ENCODE measurements at places on chromosomes 7 and 10. TPM values are rescaled to one million over a fixed set of nuclear protein-coding genes. Genes with fewer than 3 reads are reported as not detected.

The GDF10 gene
- not detected for total RNA-seq

The XPNPEP1 gene
- total RNA-seq = 196 TPM

The TCTN3 gene
- 28.6 TPM for total RNA-seq

The GPR15LG gene
- not detected for total RNA-seq

The CYP3A7 gene
- total RNA-seq = not detected

The OLAH gene
- total RNA-seq = 0.14 TPM

The TCERG1L gene
- total RNA-seq = not detected

The TAS2R41 gene
- not detected for total RNA-seq

The ELMO1 gene
- total RNA-seq = 33.7 TPM

The PRKAG2 gene
- 22.0 TPM for total RNA-seq

The PRSS37 gene
- not detected for total RNA-seq

The NPSR1 gene
- not detected for total RNA-seq

The GRID2IP gene
- 0.04 TPM for total RNA-seq

The VWDE gene
- total RNA-seq = 0.07 TPM

The CALHM1 gene
- total RNA-seq = not detected

The TDRD1 gene
- not detected for total RNA-seq

The FBXO24 gene
- 0.74 TPM for total RNA-seq

The UTF1 gene
- not detected for total RNA-seq

The KCNH2 gene
- total RNA-seq = 0.07 TPM

The OR2A1 gene
- total RNA-seq = not detected

The PLAU gene
- total RNA-seq = 29.0 TPM

The MRPS24 gene
- total RNA-seq = 64.0 TPM

The SEPTIN7 gene
- 299 TPM for total RNA-seq

The CABCOCO1 gene
- not detected for total RNA-seq

The RET gene
- 0.07 TPM for total RNA-seq

The DOCK4 gene
- total RNA-seq = 198 TPM

The MMRN2 gene
- 372 TPM for total RNA-seq

The AGR3 gene
- total RNA-seq = not detected

The TMEM229A gene
- not detected for total RNA-seq

The ANKRD61 gene
- 0.07 TPM for total RNA-seq

The CTAGE6 gene
- 0.39 TPM for total RNA-seq

The HOXA6 gene
- total RNA-seq = 0.42 TPM

The CPA5 gene
- not detected for total RNA-seq

The LHFPL3 gene
- not detected for total RNA-seq

The ST8SIA6 gene
- 0.79 TPM for total RNA-seq

The TAS2R5 gene
- 0.53 TPM for total RNA-seq

The SPDYE6 gene
- not detected for total RNA-seq

The PGAM2 gene
- total RNA-seq = 0.14 TPM

The TFEC gene
- total RNA-seq = 15.4 TPM

The KRIT1 gene
- total RNA-seq = 44.0 TPM

The CAMK2G gene
- 31.1 TPM for total RNA-seq

The NKX1-2 gene
- total RNA-seq = not detected

The TSPAN33 gene
- total RNA-seq = 0.07 TPM

The SMKR1 gene
- total RNA-seq = 0.63 TPM

The CLCN1 gene
- total RNA-seq = not detected

The TMEM130 gene
- total RNA-seq = not detected

The TMEM140 gene
- total RNA-seq = 13.4 TPM

The TLX1 gene
- total RNA-seq = 0.60 TPM

The EVX1 gene
- total RNA-seq = not detected

The GAD2 gene
- not detected for total RNA-seq

The CHAT gene
- not detected for total RNA-seq

The COL28A1 gene
- not detected for total RNA-seq

The AKR1C8 gene
- total RNA-seq = not detected

The DBNL gene
- 197 TPM for total RNA-seq

The PHYHIPL gene
- total RNA-seq = not detected

The PPP1R3C gene
- total RNA-seq = 1.2 TPM

The AOAH gene
- not detected for total RNA-seq

The ASB10 gene
- not detected for total RNA-seq

The CHRM2 gene
- total RNA-seq = not detected

The GPR146 gene
- 29.8 TPM for total RNA-seq

Data from pulmonary artery endothelial cell (primary cell).